ENCODE measurements at places on chromosomes 1 and 21. TPM values are rescaled to one million over a fixed set of nuclear protein-coding genes. Genes with fewer than 3 reads are reported as not detected.

PTGS2 gene
- total RNA-seq = 18.3 TPM

EDARADD gene
- total RNA-seq = 2.3 TPM

LCE3E gene
- not detected for total RNA-seq

DCDC2B gene
- 10.0 TPM for total RNA-seq

OXCT2 gene
- total RNA-seq = 0.17 TPM

SLC45A1 gene
- total RNA-seq = 1.6 TPM

DRAXIN gene
- total RNA-seq = 0.06 TPM

- no peak for DNase-seq
Observed at GRCh38 chr1:80910426-80910825, 890.3 kb upstream of the ADGRL2 start.

- DNase-seq = peak; percentile 94
Observed at GRCh38 chr1:111191496-111191895, 8.9 kb downstream of the DENND2D start.

- DNase-seq = peak; percentile 98
Observed at GRCh38 chr1:3611170-3612019, at the start of gene MEGF6. Gene MEGF6 (minus strand): TSS chr1:3611508. CDS start chr1:3611268, 240 bp downstream.

DNA sequence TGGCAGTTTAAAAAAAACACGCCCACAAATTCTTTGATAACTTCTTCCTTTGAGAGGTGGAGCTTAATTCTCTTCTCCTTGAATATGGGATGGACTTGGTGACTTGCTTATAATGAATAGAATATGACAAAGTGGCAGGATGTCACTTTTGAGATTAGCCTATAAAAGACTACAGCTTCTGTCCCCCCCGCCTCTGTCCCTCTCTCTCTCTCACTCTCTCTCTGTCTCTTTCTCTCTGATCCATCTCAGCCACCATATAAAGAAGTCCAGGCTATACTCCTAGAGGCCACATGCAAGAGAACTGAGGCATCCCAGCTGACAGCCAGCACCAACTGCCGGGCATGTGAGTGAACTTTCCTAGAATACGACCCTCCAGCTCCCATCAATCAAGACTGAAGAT is 7.7 kb upstream of the DMBX1 start:
- no peak for DNase-seq

GRCh38 chr1:40932006-40932405 is 47.5 kb upstream of the CTPS1 start:
- DNase-seq = peak; percentile 54

DNA sequence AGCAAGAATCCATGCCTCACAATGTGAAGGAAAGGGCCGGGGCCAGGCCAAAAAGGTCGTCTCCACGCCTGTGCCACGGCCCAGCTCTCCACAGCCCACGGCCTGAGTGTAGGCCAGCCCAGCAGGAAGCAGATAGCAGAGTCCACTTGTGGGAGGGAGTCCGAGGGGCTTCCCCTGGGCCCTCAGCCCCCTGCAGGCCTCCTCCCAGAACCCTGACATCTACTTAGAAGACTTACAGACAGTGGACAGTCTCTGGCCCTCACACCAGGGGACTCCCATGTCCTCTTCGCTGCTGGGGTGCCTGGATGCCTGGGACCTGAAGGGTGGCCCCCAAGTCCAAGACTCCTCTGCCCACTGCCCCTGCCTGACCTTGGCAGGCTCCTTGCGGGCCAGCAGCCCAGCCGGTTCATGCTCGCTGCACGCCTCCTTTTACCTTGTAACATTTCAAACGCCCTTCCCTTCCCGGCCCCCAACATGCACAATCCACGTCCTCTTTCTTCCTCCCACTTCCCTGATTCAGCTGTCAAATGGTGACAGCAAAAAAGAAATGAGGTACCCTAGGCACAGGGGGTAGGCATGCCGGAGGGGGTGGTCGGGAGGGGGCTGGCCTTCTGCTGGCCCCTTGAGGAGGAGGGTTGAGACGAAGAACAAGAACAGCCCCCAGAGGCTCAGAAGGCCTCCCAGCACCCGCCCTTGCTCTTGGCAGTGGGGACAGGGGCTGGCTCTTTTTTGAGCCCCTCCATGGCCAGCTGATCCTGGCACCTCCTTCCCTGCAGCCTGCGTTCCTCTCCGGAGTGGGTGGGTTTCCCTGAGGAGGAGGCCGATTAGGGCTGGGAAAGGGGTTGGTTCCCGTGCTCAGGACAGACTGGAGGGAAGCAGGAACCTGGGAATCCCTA is 997 bp upstream of the PTPN7 start:
- no peak for DNase-seq

DNA sequence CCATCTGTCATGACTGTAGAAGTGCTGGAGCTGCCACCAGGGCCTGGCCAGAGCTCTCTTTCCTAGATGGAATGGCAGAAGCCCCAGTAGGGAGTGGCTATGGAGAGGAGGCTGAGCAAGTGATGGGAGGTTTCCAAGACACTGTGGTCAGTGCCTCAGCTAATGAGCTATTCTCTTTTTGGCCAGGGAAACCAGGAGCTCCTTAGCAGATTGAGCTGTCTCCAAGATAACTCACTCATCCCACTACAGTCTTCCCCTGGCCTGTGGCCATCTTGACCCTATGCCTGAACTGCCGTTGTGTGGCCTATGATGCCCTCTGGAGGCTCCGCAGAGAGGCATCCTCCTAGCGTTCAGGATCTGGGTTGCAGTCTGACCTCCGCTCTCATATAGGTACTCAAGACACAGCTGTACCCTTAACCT is 60.5 kb downstream of the ERI3 start:
- DNase-seq = peak; percentile 12

DNA sequence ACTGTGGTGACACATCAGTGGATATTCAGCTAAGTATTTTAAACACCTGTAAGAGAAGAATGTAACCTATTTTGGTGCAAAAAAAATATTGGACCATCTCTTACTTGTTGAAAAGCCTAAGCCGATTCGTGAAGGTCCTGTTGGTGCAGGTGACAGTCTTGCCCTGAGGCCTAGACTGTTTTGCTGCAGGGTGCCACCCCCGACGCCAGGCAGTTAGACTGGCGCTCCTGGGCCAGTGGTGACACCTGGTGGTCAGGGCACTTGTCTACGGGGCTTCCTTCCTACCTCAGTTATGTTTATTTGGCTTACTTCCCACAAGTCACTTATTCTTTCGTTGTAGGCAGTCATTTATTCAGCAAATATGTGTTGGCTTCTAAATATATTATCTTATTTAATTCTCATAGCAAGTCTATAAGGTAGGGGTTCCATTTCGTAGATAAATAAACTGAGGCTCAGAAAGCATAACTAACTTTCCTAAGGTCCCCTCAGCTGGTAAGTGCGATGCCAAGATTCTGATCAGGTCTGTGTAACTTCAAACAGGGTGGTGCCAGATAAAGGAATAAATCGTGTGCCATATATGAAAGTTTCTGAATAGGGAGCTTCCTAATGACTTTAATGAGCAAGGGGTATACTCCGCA is 1.9 kb downstream of the EEIG2 start:
- DNase-seq = peak; percentile 68

GRCh38 chr1:233057836-233058235 is 107.4 kb downstream of the NTPCR start:
- no peak for DNase-seq

DNA sequence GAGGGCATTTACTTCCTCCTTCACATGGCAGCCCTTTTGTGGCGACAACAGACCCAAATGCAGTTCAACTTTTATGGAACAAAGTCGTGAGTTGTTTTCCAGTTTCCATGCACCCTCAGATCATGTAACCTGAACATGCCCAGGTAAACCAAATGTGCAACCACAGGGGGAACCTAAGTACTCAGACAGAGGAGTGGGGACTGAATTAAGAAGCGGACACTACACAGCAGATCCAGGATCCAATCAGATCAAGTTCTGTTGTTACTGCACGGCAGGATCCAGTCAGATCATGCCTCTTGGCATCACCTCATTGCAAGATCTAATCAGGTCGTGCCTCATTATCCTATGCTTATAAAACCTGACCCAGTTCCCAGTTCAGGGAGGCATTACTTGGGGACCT is 115.7 kb downstream of the MATN1 start:
- no peak for DNase-seq

DNA sequence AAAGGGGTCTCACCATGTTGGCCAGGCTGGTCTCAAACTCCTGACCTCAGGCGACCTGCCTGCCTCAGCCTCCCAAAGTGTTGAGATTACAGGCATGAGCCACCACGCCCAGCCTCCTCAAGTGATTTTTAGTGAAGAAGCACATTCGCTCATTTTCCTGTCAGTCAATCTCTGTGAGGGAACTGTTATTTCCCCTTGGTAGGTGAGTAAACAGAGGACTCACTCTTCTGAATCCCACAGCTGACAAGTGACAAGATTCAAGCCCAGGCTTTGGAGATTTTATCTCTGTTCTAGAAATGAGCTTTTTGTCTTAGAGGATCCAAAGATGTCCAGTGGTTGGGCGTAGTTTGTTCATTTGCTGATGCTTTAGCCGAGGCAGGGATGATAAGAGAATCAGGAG is 43.9 kb upstream of the TACSTD2 start:
- no peak for DNase-seq

Measured in lung (tissue), 17 donors.